Epithelial cell of proximal tubule (primary cell): ENCODE measurements at places on chromosomes 1 and 21.

- no peak for DNase-seq
These were observed 159.5 kb downstream of the ETS2 start for GRCh38 chr21:38965241-38965640.

GRCh38 chr1:217522277-217522676 lies 108.6 kb downstream of the GPATCH2 start:
- no peak for DNase-seq

GRCh38 chr1:201365251-201365650 lies 12.2 kb downstream of the TNNT2 start:
- no peak for DNase-seq

DNA sequence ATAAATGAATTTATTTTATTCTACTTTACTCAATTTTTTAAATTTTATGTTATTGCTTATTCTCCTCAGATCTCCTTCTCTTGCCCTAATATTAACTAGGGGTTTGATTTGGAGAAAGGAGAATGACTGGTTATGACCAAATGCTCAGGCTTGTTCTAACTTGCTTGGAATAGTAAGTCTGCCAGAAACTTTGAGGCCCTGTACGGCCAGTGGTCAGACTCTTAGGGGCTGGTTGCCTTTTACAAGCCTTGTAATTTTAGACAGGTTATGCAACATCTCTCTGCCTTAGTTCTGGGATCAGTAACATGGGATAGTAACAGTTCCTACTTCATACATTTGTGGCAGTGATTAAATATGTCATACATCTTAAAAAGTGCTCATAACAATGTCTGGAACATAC lies 279.5 kb downstream of the DUSP10 start:
- DNase-seq, result no peak

- no peak for DNase-seq
These were observed 200.8 kb upstream of the DPYD start for GRCh38 chr1:98121646-98122045.

GRCh38 chr1:90716552-90717355 lies at the start of gene BARHL2:
Gene BARHL2, minus strand, starts transcription at chr1:90717302. Its CDS starts 107 bp downstream, at chr1:90717195.
- no peak for DNase-seq

DNA sequence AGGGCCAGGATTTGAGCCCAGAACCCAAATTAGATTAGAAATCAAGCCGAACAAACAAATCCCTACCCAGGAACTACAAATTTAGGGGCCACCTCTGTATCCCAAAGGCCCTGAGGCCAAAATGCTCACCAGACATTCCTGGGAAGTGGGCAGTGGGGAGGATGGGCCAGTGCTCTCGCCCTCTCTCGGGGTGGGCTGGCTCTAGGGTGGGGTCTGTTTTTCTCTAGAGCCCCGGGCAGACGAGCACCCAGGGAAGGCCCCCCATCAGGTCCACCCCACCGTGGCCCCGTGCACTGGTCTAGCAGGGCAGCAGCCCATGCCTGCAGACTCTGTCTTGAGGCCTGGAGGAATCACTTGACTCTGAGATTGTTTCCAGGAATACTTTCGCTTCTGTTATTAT lies 252.0 kb downstream of the RRAGC start:
- DNase-seq, result no peak

DNA sequence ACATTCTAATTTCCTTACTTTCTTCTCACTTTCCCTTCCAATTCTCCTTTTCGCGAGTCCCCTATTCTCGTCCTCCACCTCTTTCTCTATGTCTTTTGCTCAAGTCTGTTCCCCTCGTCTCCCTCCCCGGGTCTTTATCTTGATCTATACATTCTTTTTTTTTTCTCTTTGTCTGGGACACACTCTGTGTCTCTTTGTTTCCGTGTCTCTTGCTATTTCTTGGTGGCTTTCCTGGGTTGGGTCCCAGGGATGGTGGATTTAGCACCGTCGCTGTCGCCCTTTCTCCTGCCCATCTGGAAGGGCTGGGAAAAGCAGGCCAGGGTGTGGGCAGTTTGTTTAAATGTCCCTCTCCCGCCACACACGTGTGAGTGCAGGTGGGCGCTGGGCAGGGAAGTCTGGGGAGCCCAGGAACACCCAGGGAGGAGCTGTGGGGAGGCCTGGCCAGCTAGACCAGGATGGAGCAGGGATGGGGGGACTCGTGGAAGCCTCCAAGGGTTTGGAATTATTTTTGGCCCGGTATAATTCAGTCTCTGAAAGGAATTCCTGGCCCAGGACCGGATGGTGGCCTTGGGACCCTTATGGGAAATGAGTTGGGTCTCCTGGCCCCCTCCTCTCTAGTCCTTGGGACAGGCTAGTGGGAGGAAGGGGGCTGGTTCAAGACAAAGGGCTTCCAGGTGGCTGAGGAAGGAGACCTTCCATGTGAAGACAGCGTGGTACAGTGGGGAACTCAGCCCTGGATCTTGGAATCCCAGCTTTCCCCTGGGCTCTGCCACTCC lies 9.5 kb upstream of the ID3 start:
- no peak for DNase-seq

DNA sequence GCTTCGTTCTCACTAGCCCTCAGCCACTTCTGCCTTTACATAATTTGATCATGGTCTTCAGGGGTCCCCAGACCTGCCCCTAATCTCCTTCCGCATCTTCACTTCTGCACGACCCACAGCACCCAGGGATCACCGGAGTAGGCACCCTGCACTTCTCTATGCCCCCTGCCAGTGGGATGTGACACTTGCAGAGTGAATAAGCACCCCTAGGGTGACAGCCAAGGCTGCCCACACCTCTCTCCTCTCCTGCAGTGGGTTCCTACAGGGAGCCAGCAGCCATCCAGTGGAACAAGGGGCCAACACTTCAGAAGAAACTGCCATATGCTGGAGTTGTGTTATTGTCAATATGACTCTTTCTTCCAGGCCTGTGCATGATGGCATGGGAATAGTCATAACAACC lies 58.0 kb upstream of the CTPS1 start:
- DNase-seq, result no peak

DNA sequence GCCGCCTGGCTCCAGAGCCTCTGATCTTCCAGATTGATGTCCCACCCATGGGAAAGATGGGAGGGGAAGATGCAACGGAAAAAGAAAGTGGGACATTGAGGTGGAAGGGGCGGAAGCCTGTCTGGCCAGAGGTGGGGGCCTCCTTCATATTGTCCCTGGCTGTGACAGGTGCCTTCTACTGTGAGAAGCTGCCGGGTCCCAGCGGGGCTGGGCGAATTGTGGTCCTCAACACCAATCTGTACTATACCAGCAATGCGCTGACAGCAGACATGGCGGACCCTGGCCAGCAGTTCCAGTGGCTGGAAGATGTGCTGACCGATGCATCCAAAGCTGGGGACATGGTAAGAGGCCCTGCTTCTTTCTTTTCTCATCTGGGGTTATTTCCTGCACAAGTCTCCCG lies 5.6 kb upstream of the XKR8 start:
- no peak for DNase-seq

DNA sequence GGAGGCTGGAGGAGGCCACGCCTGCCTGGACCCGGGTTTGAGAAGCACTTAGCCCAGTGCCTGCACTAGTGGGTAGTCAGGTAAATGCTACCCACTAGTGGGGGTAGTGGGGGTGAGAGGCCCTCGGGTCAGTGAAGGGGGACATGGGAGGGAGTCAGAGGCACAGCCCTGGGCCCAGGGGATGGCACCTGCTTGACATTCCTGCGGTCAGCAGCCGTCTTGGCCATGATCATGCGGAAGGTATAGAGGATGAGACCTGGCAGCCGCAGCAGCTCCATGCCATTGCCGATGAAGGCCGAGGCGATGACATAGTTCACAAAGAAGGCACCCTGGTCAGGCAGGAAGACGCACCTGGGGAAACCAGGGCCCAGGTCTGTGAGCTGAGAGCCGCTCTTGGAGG lies 28.7 kb downstream of the TMEM63A start:
- no peak for DNase-seq

DNA sequence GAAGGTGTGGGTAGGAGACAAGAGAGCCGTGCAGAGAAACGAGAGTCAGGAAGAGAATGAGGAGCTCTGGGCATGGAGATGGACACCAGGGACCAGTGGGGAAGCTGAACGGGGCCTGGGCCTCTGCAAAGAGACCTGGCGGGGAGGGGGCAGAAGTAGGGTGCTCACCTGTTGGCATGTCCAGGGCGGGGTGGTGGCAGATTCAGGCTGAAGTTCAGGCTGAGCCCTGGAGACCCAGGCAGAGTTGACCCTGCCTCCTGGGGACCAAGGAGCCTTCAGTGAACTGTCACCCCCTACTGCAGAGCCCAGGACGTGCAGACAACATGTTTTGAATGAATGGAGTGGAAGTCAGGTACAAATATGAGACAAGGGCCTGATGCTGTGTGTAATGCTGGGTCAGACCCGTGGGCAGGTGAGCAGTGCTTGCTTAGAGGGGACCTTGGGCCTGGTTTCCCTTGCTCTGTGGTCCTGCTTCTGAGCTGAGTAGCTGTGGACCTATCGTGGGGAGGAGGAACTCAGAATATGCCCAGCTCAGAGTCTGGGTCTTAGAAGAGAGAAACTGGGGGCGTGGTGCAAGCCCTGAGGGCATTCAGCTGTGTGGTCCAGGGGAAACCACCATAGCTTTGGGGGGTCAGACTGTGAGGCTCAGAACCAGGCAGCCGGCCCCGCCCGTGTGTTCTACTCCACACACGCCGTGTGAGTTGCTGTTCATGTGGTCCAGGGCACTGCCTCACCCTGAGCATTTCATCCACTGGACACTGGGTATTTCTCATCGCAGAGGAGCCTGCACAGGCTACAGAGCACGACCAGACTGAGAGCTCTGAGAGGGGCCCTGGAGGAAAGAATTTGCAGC lies 21.3 kb upstream of the UMODL1 start:
- DNase-seq, result no peak

DNA sequence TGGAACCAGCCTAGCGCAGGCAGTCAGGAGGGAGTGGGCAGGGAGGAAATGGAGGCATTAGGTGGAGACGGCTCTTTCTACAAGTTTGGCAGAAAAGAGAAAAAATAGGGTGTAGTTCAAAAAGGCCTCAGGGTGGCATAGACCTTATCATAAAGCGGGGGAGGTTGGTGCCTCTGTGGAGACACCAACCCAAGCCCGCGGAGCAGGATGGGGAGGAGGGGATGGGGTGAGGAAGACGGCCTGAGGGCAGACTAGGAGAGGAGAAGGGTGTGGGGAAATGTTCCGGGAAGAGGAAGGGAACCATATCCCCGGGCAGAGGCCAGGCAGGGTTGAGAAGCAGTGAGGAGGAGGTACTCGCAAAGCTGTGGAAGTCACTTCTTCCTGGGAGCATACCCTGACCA lies 17.4 kb upstream of the SHE start:
- DNase-seq, result no peak

DNA sequence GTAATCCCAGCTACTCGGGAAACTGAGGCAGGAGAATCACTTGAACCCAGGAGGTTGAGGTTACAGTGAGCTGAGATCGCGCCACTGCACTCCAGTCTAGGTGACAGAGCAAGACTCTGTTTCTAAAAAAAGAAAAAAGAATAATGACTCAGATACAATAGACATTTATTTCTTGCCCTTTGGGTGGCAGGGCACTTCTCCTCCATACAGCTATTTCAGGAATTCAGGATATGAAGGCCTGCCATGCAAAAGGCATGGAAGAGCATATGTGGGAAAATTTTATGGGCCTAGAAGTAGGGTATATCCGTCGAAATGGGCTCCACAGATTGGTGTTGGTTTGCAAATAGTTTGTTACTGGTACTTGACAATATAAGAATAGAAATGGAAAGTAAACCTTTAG lies 20.2 kb upstream of the POGZ start:
- DNase-seq, result no peak

GRCh38 chr1:169466259-169467230 lies 19.2 kb downstream of the SLC19A2 start:
- no peak for DNase-seq

- DNase-seq, result peak; percentile 85
These were observed 53.6 kb downstream of the PEX14 start for GRCh38 chr1:10528066-10529014.

DNA sequence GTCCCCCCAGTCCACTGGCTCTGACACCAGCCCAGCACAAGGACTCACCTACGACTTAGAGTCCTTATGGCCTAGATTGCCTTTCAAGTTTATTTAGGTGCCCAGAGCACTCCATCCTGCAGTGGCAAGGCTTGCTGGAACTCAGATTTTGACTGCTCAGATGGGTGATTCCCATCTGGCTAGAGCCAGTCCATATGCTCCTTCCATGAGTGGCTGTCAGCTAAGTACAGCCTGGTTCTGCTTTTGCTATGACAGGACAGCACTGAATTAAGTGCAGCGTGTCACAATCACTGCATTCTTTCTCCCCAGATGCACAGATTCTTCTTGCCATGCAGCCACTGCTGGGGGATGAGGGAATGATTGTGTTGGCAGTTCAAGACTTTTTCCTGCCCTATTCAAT lies 43.8 kb downstream of the GPR52 start:
- no peak for DNase-seq

DNA sequence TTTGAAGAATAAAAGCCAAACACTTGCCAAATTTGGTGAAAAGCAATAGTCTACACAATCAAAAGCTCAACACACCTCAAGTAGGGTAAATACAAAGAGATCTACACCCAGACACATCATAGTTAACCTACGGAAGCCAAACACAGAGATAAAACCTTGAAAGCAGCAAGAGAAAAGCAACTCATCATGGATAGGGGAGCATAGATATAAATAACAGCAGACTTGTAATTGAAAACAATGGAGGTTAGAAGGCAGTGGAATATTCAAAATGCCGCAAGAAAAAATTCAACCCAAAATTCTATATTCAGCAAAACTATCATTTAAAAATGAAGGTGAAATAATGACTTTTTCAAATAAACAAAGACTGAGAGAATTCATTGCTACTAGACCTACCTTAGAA lies 105.1 kb downstream of the ITSN1 start:
- no peak for DNase-seq

DNA sequence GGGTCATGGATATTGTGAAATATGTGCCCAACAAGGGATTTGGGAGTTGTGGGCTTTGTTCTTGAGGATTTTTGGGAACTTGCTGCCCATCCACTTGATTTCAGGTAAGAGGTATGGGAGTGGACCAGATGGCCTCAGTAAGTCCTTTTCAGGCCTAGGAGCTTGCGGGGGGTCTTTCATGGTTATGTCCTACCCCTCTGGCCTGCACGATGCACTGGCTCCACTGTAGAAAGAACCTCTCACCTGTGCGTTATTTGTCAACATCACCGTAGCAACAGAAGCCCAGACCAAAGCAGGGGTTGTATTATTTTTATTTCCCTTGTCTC lies 8.6 kb downstream of the RIIAD1 start:
- no peak for DNase-seq

DNA sequence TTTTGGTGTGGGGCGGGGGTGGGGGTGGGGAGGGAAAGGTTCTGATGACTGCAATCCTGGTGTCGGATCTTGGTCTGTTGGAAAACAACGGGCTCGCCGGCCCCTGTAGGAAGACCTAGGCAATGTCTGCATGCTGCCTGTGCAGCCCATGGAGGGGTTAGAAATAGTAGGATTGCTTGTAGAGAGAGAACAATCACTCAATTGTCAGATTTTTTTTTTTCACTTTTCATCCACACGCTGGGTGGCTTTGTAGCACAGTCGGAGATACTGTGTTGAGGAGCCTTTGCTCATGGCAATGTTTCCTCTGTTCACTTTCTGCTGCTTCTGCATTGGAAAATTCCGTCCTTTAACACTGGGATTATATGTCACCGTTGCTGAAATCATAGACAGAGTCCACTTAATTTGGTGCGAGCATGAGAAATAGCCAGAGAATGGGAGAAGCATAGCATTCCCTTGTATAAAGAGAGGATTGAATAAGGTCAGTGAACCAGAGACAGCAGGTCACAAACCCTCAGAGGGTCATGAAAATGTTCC lies 107.5 kb downstream of the MRPS6 start:
- no peak for DNase-seq

- DNase-seq, result peak; percentile 58
These were observed 24.4 kb downstream of the RRAGC start for GRCh38 chr1:38834937-38835827.
